Caco-2 (cell line): ENCODE measurements at places on chromosomes 11 and 22.

- peak; percentile 51 for DNase-seq
Observed at GRCh38 chr11:83292709-83293456, 6.7 kb upstream of the CCDC90B start.

DNA sequence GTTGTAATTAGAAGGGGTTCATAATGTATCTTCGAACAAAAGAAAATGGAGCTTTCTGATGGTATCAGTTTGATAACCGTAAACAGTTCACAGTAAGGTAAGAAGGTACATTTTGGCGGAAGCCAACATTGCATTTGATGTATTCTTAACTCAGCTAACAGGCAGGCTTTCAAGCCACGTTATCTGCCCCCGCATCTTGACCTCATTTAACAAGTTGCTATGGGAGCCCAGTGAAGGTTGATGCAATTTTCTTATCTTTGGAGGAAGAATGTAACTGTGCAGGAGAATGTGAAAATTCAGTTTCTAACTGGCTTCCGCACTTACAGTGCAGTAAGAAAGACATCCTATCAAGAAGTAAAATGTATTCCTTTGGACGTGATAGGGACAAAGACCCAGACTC, 110.6 kb downstream of the ETS1 start:
- DNase-seq = no peak

DNA sequence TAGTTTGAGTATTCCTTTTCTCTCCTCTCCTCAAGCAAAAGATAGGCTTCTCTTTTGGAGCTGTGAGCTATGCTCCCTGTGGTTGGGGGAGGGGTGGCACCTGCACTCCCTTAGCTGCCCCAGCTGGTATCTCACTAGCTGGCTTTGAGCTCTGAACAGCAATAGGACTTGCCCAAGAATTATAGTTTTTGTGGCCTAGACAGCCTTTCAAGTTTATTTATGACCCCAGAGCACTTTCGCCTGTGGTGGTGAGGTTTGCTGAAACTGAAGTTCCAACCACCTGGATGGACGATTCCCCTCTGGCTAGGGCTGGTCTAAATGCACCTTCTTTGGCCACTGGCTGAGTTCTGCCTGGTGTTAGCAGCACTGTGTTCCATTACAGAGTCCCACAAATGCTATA, 37.1 kb upstream of the SLC37A2 start:
- no peak for DNase-seq

DNA sequence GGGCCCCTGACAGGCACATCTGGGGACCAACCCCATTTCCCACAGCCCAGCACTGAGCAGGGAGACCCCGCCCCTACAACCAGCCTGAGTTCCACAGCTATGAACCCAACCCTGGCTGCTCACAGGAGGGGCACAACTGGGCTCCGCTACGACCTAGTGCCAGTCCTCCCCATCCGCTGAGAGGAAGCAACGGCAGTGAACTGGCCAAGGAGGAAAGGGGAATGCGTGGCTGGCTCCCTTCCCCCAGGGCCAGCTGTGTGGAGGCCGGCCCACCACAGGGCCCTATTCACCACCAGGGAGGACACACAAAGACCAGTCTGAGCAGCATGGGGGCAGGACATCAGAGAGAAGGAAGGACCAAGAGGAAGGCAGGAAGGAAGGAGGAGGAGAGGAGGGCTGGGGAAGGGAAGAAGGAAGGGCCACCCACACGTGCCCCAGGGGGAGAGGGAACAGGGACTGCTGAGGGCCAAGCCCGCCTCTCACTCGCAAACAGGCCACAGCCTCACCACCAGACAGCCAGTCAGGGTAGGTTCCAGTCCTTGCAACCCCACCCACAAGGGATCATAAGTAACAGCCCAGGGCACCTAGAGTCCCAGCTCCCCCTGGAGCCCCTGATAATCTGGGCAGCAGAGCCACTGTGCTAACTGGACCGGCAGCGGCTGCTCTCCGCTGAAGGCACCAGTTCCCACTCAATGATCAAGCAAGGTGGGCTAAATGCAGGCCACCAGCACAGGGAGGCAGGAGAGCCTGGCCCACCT, 8.5 kb upstream of the GAL3ST1 start:
- no peak for DNase-seq
